ENCODE measurements at places on chromosomes 6 and 20. TPM values are rescaled to one million over a fixed set of nuclear protein-coding genes. Genes with fewer than 3 reads are reported as not detected.

Gene VWA7
- 9.6 TPM for total RNA-seq

Gene DPPA5
- not detected for total RNA-seq

Gene TMEM170B
- 3.9 TPM for total RNA-seq

Gene MOG
- total RNA-seq = not detected

Gene CST8
- not detected for total RNA-seq

Gene STK35
- total RNA-seq = 36.7 TPM

Gene PRSS35
- total RNA-seq = not detected

Gene POM121L2
- not detected for total RNA-seq

Gene DLL1
- not detected for total RNA-seq

Gene PRKN
- not detected for total RNA-seq

Gene KCNQ2
- not detected for total RNA-seq

GRCh38 chr6:23213193-23213592 lies 643.8 kb downstream of the HDGFL1 start:
- no peak for DNase-seq

GRCh38 chr6:3549314-3549940 lies 92.6 kb upstream of the SLC22A23 start:
- DNase-seq = no peak

- no peak for DNase-seq
Measured at GRCh38 chr6:73734832-73735453, 38.9 kb downstream of the CD109 start.

- DNase-seq = peak; percentile 17
Measured at GRCh38 chr6:38671885-38672467, 31.0 kb downstream of the GLO1 start.

DNA sequence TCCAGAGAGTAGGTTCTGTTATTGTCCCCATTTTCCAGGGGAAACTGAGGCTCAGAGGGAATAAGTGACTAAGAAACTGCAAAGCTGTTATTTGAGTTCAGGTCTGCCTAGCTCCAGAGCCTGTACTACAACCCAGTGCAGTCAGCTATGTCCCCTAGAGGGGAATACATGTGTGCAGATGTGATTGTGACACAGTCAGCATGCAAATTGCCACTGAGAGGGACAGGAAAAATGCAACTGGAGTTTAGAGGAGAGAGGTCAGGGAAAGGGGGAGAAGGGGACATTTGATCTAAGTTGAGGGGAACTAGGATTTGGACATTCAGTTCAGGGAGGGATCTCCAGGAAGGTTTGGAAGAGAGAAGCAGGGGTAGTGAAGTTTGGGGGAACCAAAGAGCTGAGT lies 38.6 kb upstream of the EPB41L1 start:
- DNase-seq = no peak

DNA sequence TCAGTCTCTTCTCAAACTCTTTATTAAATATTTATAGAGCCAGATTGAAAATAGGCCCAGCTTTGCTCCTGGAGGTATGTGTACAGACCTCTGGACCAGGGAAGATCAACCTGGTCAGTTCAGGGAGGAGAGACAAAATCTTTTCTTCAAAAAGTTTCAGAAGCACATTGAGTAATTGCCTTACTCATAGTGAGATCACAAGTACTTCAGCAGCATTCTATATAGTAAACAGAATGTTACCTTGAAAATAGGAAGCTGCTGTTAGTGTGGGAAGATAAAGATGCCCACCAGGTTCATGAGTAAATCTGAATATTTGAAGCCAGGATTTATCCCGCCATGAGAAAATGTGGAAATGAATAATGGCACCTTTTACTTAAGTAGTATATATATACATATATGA lies 665.9 kb upstream of the CITED2 start:
- DNase-seq = no peak

DNA sequence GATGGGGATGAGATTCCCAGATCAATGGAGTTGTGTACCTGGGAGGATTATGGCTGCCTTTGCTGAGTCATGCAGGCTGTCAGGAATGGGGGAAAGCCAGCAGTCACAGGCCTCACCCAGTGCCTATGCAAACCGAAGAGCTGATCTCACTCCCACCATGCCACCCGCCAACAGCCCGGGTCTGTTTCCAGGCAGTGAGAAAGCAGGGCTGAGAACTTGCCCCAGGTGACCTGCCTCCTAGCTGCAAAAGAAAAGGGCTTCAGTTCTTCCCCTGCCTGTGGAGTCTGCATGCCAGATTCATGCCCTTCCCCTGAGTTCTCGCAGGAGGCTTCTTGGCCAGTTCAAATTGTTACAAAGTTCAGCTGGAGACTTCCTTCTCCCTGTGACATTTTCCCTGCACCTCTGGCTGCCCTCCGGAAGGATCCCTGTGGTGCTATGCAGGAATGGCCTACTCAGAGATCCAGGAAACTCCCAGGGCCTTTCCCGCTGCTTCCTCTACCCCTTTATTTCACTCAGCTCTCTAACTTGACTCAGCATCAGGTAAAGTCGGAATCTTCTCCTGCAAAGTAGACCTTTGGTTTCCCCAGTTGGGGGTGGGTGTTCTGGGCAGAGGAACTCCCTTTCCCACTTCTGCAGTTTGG lies 71.5 kb upstream of the B3GAT2 start:
- no peak for DNase-seq

- DNase-seq = no peak
Measured at GRCh38 chr20:33828326-33828844, 17.2 kb downstream of the CHMP4B start.

DNA sequence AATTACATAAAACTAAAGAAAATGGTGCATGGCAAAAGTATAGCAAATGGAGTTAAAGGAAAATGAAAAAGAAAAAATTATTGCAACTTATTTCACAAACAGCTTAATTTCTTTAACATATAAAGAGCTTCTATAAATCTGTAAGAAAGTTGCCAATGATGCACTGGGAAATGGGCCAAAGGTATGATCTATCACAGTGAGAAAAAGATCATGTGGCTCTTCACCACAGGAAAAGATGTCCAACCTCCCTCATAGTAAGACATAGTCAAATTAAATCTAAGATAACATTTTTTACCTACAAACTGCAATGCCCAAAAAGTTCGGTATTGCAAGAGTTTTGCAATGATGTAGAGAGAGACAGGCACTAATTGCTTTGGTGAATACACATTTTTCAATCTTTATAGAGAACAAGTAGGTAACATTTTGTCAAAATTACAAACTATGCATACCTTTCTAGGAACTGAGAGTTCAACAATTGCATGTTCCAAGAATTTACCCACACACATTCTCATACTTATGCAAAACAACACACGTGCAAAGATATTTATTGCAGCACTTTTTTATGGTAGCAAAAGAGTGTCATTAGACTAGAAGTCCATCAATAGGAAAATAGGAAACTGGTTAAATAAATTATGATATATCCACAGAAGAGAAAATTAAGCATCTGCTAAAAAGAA lies 372.6 kb downstream of the QKI start:
- no peak for DNase-seq

DNA sequence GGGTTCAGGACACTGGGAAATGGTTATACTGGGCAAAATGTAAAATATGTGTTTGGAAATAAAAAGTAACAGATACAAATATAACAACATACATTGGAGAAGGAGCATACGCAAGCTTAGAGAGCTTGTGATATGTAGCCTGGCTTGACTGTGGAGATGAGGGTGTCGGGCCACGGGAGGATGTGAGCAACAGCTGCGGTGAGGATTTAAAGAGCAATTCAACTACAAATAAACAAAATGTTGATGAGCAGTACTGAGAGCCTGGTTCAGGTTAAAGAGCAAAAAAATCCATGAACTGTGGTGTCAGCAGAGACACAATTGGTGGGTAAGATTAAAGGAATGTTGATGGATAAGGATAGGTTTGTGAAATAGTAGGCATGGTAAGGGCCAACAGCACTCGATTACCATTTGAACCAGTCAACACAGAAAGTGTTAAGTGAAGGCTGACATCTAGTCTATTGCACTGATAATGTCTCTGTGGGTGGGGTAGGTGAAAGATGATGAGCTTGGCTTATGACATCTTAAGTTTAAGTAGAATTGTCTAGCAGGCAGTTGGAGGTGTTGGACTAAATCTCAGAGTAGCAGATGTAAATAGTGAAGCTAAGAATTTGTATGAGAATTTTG lies 723.2 kb downstream of the EPM2A start:
- DNase-seq = no peak

DNA sequence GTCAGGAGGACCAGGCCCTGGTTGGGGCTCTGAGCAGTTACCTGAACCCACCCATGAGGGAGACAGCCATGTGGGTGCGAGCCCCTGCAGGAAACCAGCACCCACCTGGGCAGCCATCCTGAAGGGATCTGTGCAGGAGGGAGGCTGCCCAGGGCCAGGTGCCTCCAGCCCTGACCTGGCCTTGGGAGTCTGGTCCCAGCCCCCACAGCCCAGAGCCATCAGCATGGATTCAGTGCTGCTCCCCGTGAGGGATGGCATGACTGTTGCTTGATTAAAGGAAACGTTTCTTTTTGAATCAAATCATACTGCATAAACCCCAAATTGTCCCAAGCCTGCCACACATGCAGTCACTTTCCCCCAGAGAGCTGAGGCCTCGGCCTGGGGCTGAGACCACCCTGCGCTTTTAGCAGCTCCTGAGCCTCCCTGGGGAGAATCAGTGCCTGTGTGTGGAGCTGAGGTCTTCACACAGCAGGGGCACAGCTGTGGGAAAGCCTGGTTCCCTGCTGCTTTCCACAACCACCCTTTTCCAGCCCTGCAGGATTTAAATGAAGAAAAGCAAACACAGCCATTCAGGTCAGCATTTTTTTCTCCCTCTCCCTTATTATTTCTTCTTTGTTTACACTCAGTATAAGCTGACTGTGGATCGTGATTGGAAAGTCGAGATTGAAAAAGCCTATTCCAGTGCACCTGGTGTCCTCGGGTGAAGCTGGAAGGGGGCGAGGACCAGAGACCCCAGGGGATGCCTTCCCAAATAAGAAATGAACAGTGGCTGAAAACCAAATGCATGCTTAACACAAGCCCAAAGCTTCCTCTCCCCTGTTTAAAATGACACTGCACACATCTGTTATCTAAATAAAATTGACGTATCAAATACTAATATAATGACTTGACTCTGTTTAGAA lies 283.9 kb downstream of the SMOC2 start:
- DNase-seq = no peak

GRCh38 chr20:6506906-6507305 lies 260.6 kb upstream of the BMP2 start:
- no peak for DNase-seq

- no peak for DNase-seq
Measured at GRCh38 chr6:41170547-41171160, 7.7 kb upstream of the TREM2 start.

DNA sequence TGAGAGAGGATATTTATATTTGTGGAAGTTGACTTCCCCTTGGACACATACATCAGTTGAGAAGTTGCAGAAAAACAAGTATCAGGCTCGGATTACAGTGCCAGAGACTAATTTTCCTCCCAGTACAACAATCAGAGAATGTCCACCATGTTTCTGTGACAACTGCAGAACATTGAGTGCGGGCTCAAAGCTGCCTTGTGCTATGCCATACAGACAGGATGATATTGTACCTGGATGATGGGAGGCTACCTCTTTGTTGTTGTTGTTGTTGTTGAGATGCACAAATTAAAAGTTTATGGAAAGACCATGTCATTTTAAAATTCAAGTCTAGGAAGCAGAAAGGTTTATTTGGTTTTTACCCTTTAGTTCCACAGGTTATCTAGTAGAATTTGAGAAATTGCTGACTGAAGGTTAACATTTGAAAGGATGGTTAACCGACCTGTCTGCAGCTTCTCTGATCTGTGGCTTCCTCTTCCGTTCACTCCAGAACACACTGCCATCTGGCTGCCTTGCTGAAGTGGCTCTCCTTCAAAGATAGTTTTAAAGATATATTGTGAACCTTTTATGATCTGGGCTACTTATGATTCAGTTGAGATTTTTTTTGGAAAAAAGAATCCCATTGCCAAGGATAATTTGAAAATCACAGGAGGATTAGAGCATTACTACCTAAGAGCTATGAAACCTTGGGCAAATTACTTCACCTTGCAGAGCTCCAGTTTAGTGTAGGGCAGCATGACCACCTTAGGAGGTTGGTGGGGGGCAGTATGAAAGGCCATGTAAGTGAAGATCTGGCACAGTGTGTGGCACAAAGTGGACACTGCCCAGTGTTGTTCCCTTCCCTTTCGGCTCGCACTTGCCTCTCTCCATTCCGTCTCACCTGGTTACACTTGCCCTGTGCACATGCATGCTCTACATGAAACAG lies 15.9 kb downstream of the TMEM200A start:
- DNase-seq = peak; percentile 12

DNA sequence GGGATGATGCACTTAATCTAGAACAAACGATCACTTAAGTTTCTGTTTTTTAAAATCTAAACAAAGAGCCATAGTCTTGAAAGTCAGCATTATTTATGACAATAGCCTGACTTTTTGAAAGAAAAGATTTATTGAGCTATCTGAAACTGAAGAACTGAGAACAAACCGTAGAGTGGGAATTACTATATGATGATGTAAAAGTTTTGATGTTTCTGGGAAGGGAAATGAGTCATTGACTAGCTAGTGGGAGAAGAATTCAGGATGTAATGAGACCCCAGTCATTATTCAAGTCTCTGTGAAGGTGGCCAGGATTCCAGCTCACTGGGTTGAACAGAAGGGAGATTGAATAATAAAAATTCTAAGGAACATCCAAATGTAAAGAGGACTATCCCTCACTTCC lies 83.4 kb upstream of the FABP7 start:
- no peak for DNase-seq

DNA sequence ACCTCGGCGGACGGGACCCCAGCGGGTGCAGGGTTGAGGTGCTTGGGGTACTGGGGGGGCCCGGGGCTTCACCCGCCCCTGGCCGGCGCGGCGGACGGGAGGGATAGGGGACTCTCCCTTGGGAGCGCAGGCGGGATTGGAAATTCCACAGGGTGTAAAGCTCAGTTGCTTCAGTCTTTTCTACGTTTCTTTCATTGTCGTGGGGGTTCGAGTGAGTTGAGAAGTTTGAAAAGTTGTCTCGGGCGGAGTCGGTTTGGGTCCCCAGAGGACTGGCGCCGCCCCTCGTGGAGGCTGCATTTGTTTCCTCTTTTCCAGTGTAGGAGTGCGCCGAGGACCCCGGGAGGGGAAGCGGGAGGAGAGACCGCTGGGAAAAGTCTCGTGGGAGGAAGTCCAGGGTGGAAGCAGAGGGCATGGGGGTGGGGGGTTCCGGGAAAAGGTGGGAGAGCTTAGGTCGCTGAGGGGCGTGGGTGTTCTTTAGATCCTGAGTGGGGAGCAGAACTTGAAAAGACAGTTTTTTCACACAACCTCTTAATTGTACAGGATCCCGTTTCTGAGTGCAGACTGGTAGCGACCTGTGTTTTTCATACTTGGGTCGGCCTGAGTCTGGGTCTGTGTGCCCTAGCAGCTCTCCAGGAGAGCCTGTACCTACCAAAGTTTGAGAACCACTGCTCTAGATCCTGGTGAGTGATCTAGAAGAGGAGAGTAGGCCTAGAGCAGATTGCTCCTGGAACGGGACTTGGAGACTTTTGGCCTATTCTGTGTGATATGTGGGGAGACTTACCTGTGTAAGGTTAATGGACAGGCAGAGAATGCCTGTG lies 495 bp downstream of the FAM83B start:
- peak; percentile 38 for DNase-seq
